ENCODE measurements at places on chromosomes 3 and 15.

GRCh38 chr3:140085001-140085400 lies 150.0 kb downstream of the CLSTN2 start:
- no peak for DNase-seq

- no peak for DNase-seq
Measured at GRCh38 chr15:62588938-62589670, 424.0 kb upstream of the C2CD4B start.

DNA sequence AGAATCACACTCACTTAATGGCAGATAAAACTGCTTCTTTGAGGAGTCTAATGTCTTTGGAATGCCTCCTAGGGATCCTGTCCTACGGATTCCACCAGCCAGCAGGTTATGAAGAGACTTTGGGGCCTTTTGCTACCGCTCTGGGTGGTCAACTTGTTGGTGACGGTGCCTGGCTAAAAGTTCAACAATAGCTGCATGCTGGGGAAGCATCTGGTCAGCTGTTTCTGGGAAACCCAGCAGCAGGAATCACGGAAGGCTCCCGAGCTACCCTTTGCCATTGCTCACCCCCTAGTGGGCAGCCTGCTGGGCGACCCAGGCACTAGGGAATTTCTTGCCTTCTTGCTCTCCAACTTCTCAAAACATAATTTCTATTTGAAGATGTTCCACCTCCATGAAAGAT lies 263.3 kb downstream of the NEK10 start:
- no peak for DNase-seq

- DNase-seq = no peak
Measured at GRCh38 chr15:79418693-79419279, 13.3 kb upstream of the MINAR1 start.

DNA sequence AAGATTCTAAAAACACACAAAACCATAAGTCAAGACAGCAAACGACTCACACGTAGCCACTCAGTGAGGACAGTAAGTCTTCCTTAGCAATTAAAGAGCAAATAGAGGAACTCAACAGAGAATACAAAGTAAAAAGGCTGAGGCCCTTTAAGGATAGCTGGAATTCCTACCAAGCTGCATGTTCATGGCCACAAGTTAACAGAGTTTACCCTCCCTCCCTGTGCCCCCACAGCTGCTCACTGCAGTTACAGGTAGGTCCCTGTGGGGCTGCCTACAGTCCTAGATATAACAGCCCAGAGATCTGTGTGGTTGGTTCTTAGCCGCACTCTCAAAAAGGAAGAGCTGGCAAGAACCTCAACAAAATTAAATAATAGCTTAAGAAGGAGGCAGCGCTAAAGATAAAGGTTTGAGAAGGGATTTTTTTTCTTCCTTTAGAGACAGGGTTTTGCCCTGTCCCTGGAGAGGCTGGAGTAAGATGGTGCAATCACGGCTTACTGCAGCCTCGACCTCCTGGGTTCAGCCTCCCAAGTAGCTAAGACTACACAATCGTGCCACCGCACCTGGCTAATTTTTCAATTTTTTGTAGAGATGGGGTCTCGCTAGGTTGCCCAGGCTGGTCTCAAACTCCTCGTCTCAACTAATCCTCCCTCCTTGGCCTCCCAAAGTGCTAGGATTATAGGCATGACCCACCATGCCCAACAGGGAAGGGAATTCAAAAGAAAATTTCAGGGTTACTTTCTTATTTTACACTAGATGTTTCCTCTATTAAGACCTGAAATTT lies 19.3 kb downstream of the SFMBT1 start:
- no peak for DNase-seq

DNA sequence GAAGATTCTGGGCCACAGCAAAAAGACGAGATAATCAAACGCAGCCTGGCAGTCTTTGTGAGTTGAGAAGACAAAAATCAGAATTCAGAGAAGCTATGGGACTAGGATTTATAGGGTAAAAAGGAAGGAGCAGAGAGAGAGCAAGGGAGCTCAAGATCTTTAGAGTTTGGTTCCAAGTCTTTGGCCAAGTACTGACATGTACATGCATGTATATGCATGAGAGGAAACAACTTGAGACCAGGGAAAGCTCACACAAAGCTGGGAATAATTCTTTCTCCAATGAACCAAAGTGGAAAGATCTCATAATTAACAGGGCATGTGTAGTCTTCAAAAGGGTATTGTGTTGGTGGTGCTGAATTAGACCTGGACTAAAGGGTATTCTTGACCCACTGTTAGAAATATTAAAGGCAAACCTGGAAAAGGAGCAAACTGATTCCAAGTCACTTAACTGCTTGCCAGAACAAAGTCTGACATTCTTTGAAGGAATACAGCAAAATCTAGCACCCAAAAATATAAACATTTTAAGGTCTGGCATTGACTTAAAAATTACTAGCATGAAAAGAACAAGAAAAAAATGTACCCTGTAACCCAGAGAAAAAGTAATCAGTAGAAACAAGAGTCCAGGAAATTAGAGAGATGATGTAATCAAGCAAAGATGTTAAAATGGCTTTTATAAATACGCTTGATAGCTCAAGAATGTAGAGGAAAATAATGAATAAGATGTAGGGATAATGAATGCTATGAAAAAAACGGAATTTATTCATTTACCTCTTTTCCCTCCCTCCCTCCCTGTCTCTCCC lies 226.0 kb upstream of the CGNL1 start:
- DNase-seq = no peak

DNA sequence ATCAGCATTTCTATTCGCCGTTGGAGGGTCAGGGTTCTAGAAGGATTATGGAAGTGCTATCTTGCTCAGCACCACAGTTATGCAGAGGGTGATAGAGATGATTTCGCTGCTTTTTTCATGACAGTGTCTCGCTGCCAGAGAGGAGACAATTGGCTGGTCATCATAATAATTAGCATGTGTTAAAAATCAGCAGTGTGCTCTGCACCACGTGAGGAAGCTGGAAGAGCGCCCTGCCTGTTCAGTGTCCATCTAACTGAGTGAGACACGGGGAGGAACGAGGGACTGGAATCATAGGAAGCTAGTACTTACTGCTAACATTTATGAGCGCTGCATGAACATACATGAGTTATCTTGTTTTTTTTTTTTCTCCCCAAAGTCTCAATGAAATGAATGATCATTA lies 116.2 kb upstream of the PLAAT1 start:
- DNase-seq = no peak

Data from NCI-H187 (cell line).